ENCODE measurements at places on chromosomes 11 and 22.

- DNase-seq, result no peak
Observed at GRCh38 chr11:120881596-120881995, 142.3 kb upstream of the TBCEL start.

GRCh38 chr11:134571301-134571700 is 159.3 kb upstream of the B3GAT1 start:
- DNase-seq, result no peak

- DNase-seq, result no peak
Observed at GRCh38 chr22:38949889-38950405, 7.5 kb upstream of the APOBEC3A start.

DNA sequence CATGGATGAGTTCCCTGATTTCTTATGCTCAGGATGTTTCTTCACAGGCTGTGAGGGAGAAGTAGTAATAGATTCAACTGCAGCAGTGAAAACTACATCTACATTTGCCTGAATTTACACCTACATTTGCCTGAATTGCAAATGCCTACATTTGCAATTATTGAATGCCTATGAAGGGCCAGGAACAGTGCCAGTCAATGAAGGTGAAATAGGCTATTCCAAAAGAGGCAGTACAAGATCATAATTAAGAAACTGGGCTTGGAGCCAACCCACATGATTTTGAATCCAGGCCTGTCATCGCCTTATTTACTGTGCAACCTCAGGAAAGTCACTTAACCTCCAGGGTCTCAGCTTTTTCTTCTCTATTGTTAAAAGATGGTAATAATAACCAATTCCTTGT is 1353.3 kb downstream of the FAM181B start:
- no peak for DNase-seq

- no peak for DNase-seq
Observed at GRCh38 chr22:35464399-35464798, 64.5 kb downstream of the MCM5 start.

DNA sequence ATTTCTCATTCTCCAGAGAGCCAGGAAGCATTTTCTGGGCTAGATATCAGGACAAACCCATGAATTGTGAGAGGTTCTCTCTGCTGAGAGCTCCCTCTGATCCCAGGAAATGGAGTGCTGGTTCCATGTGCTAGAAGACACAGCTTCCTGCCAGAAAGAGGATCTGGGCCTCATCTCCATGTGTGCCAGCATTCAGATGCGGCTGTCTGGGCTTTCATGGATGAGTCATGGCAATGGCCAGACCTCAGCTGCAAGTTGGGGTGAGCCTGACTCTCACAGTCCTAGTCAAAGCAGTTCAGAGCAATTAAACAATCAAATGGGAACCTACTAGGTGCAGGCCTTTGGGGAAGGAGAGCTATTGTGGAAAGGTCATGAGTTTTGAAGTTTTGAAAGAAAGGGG is 82.3 kb upstream of the EED start:
- DNase-seq, result peak; percentile 67

GRCh38 chr22:46352276-46352675 is 16.8 kb downstream of the TRMU start:
- DNase-seq, result no peak

- DNase-seq, result no peak
Observed at GRCh38 chr11:47329431-47329986, 23.0 kb downstream of the MYBPC3 start.

DNA sequence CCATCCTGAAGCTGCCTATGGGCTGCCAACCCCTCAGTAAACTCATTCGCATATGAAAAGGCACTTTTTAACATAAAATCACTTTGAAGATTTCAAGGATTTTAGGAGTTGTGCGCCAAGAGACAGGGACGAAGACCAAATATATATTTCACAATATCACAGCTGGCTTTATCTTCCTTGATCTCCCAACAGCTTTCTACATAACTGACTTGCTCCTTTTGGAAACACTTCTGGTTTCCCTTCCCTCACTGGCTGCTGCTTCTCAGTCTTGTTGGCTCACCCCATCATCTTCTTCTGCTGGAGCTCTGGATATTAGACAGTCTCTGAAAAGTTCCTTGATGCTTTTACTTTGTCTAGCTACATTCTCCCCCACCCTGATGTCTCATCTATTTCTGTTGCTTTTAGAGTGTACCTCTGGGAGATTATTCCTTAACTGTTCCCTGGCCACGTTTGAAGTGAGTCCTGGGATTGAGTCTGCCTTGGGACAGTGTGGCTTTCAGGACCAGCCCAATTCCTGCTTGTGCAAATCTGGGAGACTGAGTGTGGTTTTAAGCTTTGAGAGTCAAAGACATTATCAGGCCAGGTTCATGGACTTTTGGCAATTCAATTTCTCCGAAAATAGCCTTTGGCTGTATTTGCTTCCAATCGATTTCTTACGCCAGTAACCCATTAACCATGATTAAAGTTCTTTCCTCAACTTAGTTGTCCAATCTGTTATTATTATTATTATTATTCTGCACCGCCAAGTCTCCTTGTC is 30.9 kb upstream of the NNMT start:
- DNase-seq, result no peak

- peak; percentile 79 for DNase-seq
Observed at GRCh38 chr11:96338910-96339705, 3.9 kb downstream of the MAML2 start.

DNA sequence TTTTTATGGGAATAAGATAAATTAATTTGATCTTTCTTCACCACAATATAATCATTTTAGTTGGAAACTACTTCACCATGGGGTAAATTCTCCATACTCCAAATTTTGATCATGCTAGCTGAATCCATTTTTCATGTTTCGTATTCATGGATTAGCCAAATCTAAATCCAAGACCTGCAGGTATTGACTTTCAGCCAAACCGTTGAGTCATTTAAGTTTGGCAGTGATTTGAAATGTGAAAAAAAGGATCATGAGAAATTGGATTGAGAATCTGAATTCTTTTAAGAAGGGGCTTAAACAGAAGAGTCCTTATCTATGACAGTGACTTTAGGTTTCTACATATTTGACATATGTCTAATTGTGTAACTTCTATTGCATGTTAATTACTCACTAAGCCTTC is 5.3 kb downstream of the GAS2 start:
- DNase-seq, result no peak

DNA sequence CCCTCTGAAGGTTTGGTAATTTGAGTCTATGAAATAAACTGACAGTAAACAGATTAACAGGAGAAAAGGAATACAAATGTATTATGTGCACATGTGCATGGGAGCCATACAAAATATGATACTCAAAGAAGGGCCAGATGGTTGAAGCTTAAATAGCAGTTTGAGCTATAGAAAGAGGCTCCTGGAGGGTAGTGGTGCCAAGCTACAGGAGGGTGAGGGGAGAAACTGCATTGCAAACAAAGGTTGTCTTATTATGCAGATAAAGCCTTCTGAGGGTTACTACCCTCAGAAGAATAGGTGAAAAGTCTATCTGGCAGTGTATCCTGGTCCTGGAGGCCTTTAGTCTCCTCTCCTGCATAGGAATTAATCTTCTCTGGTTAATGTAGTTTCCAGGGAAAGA is 267.3 kb upstream of the MPPED2 start:
- DNase-seq, result no peak

GRCh38 chr22:40694411-40694810 is 15.1 kb downstream of the MCHR1 start:
- no peak for DNase-seq

DNA sequence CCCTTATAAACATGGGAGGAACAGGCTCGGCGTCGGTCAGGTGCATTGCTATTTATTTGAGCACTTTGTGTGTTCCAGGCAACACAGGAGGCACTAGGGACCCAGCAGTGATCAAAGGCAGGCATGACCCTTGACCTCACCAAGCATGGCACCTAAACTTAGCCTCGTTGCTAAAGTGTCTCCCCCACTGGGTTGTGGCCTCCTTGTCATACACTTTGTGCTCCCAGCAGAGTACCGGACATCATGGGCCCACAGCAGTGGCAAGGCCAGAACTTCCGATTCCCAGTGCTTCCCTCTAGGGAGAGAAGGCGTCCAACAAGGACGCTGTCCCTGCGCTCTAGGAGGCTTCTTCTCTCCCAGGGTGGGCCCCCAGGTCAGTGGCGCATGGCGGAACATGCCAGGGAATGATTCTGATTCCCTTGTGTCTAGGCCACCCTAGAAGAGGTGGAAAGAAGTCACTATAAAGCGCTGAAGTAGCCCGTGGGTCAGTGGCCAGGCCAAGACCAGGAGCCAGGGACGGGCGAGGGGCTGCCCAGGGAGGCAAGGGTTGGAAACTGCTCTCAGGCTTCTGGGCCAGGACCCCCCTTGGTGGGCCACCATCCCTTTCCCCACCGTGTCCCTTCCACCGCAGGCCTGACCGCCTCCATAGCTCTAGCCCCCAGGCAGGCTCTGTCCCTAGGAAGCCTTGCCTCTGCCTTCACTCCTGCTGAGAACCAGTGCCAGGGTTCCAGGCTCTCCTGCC is 19.7 kb downstream of the TOM1 start:
- no peak for DNase-seq

DNA sequence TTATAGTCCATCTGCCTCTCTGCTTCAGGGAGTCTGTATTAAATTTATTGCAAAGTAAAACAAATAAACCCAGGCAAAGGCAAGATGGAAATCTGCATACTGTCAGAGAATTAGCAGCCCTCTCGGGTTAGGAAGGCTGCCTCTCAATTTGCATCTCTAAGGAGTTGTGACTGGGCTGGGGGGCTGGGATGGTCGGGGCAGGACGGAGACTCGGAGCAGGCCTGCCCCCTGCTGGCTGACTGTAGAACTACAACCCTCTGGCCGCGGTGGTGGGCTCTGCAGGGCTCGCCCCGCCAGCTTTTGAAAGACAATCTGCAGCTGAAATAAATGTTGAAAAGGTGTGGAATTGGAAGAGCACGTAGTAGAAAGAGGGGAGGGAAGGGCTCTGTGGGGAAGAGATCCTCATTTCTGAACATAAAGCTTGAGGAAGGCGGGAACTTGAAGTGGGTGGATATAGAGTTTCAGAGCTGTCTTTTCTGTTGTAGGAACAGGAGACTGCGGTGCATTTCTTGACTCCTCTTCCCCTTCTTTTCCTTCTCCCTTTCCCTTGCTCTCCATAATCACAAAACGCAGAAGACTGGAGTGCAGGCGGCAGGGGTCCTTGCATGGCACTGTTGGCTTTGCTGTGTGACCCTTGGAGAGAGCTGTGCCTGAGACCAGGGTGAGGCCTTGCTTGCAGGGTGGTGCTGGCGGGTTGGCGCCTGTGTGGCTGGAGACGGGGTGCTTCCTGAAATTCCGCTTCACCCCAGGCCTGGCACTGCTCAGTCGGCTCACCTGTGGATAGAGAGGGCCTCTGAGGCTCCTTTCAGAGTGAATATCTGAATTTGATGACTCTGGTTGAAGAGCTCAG is 22.6 kb upstream of the PKNOX2 start:
- peak; percentile 69 for DNase-seq

GRCh38 chr11:18173225-18173866 is 709 bp downstream of the MRGPRX4 start:
- no peak for DNase-seq

DNA sequence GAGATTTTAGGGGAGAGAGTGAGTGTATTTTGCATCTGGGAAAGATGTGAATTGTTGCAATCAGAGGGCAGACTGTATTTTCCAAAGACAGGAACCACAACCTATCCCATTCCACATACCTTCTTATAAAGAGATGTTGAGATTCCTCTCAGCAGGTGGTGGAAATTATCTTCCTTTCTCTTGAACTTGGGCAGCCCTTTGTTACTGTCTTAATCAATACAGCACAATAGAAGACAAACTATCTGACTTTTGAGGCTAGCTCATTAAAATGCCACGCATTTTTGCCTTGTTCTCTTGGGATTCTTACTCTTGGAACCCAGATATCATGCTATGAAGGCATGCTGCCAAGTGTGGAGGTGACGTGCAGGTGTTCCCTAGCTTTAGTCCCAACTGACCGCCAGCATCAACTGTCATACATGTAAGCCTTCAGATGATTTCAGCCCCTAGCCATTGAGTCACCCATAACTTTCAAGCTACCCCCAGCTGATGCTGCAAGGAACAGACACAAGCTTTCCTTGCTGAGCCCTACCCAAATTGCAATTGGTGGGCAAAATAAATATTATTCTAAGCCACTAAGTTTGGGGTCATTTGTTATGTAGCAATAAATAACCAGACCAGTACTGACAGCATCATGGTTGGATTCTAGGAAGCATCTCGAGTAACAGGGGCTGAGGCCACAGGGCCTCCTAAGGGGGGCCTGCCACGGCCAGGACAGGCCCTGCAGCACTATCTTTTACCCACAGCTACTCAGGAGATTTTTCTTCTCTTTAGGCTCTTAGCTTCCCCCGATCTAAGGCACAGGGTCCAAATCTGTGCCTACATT is 63.0 kb downstream of the RPL27A start:
- no peak for DNase-seq

GRCh38 chr11:19345519-19345847 is 104.7 kb upstream of the E2F8 start:
- DNase-seq, result no peak

- no peak for DNase-seq
Observed at GRCh38 chr22:31574055-31574670, 77.8 kb downstream of the SFI1 start.

DNA sequence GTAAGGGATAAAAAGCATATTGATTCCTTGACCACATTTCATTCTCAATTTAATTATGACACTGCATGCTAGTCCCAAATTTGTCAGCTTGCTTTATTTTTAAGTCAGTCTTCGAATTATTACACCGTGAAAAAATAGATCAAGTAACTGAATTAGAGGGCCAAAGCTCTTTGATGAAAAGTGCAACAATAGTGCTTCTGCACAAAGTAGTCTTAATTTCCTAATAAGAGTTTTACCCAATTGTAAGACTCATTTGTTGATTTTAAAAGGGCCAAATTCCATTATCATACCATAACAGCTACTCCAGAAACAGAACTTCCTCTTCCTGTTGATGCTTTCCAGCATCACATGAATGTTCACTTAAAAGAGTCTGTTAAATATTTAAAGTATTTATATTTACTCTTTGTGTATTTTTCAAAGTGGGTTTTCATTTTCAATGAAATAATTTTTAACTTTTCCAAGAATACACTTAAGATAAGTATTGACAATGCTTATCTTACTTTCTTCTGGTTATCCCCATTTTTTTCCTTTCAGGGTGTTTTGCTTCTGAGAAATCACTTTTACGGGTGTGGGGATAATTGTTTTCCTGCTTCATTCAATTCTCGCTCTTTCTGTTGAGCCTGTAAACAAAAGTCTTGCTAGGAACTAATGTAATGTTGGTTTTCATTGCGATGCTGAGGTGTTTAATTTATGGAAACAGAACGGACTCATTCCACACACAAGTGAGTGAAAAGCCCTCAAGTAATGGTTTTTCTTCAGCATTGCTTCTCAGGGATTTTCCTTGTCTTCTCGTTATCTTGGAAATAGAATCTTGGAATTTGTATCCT is 2.1 kb downstream of the ARHGEF12 start:
- DNase-seq, result no peak

DNA sequence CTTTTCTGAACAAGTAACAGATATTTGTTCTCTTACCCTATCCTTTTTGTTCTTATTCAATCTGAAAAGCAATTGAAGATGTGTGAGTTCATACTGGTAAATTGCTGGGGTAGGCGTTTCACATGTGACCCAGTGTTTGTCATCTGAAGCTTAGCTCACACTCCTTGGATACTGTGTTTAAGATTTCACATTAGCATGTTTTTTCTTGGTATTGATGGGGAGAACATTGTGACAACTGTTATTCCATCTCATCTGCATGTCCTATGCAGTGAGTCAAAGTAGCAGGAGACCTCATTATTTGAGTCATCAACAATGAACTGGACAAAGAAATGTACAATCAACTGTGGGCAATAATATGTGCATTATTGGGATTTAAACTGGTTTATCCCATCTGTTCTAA is 691.6 kb upstream of the ANO5 start:
- DNase-seq, result no peak
